ENCODE measurements at places on chromosomes 1 and 21.

DNA sequence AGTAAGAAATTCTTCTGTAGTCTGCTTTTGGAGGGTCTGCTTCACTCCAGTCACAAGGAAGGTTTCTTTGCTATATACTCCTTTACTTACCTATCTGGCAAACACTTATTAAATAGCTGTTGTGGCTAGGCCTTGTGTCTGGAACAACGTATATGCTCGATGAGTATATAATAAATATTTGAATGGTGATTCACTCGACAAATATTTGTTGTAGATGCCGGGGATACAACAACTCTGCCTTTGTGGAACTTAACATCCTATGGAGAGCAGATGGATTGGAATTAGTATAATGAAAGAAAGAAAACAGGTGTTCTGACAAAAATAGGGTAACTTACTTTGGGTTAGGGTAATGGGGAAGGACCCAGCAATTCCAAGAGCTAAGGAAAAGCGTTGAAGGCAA is 31.1 kb downstream of the KPNA6 start:
- no peak for DNase-seq

DNA sequence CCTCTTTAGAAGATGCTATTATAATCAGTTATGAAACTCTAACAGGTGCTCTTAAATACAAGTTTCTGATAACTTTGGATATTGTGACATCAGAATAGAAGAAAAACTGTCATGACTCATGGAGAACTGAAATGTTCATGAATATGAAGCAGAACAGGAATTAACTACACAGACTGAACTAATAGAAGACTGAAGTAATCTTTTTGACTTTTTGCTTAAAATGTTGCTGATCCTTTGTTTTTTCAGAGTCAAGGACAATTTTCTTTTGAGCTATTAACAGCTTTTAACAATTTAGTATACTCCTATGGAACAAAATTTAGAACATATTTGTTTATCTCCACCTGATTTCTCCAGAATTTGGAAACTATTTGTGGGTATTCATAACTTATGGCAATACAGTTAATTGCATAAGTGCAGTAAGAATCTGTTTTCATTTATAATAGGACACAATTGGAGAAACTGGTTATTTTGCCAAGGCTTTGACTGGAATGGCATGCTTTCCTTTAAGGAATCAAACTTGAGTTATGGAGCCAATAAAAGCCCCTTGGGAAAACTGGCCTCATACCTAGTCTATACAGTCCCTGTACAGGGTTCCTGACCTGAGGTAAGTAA is 18.7 kb upstream of the PLA2G5 start:
- no peak for DNase-seq

GRCh38 chr1:71498542-71498941 is 417.7 kb upstream of the ZRANB2 start:
- no peak for DNase-seq

DNA sequence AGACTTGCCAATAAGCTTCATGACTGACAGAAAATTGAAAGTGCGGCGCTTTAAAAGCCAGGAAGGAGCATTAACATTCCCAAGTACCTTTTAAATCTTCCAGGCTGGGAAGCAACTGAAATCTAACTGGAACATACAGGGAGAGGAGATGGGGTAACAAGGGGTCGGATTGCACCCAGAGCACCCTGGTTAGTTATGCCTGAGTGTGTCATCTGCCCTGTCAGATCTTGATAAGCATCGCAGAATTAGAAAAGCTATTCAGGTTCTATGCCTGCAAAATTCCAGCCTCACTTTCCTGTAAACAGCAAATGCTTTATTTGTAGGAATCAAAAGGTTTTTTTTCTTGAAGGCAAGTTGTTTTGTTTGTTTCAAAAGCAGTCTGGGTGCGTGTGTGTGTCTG is 58.5 kb downstream of the SERBP1 start:
- DNase-seq: no peak

DNA sequence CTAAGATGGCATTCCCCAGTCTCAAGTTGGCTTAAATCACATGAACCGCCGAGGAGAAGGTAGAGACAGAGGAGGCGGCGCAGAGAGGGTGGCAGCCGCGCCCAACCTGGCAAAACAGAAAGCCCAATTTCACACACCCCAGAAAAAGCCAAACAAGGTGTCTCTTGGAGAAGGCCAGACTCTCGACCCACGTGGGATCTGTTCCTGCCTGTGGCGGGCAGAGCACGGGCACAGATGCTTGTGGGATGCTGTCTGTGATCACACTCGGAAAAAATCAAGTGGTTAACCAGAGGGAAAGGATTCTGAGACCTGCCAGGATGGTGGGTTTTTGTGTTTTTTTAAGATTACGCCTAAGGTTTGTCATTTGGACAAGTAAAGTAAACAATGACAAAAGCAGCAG is 80.7 kb downstream of the MRPL37 start:
- no peak for DNase-seq
